Astrocyte (in vitro differentiated cells and primary cell): ENCODE measurements at places on chromosomes 4 and X. TPM values are rescaled to one million over a fixed set of nuclear protein-coding genes. Genes with fewer than 3 reads are reported as not detected.
A peak's percentile ranks its signal among the peaks of the same experiment; 100 is the strongest.

Gene PRIMPOL
- 6.5 and 7.8 TPM in 2 replicates for total RNA-seq

DNA sequence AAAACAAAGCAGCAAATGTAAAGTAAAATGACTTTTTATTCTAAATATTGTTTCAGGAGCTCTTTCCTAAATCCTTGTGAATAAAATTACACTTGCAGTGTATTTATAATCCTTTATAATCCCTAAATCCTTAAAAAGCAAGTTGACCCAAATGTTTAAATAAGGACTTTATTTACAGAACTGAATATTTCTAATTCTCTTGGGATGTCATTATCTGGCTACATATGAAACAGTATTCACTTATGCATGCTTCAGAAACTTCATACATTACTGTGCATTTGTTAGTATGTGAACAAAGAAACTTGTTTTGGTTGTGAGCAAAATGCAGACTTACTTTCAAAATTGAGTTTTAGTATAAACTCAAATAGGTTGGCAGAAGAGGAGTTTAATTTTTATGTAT lies 49.2 kb downstream of the PTTG2 start:
- H3K36me3 ChIP-seq = no peaks in the 10 kb centered on the region
- H3K4me1 ChIP-seq = peaks cover 22% of the 10 kb centered on the region
- no peak for DNase-seq
- H3K27ac ChIP-seq = no peak overlapping the region
- no peaks in the 10 kb centered on the region for H3K27me3 ChIP-seq

Gene SNX25
- total RNA-seq = 29.2 and 29.5 TPM in 2 replicates

DNA sequence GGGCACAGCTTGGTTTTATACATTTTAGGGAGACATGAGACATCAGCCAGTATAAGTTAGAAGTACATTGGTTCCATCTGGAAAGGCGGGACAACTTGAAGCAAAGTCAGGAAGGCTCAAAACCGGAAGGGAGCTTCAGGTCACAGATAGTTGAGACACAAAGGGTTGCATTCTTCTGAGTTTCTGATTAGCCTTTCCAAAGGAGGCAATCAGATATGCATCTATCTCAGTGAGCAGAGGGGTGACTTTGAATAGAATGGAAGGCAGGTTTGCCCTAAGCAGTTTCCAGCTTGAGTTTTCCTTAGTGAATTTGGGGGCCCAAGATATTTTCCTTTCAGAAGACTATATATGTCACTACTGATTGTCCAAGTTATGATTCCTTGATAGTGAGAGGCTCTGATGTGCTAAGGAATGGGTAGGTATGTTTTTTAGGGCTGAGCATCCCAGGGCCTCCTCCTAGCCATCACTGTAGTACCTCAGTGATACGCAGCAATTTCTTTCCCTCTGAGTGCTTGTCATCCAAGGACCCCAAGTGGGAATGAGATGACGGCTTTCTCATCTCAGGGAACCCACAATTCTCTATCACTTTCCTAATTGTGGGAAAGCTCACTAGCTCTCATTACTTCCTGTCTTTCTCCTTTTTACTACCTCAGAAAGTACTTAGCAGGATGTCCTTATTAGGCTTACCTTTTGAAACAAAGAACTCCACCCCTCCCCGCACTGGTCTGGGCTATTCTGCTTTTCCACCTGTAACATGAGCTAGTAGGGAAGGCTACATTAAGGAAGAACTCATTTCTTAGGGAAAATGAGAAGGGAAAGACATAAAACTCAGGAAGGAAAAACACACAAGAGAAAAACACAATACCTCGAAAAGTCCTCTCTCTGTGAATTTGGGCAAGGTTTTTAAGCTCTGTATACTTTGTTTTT lies 632.7 kb downstream of the RAPGEF2 start:
- no peak for DNase-seq
- no peaks in the 10 kb centered on the region for H3K4me1 ChIP-seq
- H3K27me3 ChIP-seq = no peaks in the 10 kb centered on the region
- no peaks in the 10 kb centered on the region for H3K36me3 ChIP-seq
- H3K4me3 ChIP-seq = no peak overlapping the region
- H3K27ac ChIP-seq = no peak overlapping the region

GRCh38 chr4:26048378-26048882 lies 134.4 kb downstream of the SMIM20 start:
- H3K27ac ChIP-seq = peak overlapping the region; percentile 67
- peak overlapping the region; percentile 21 for H3K4me3 ChIP-seq
- no peaks in the 10 kb centered on the region for H3K27me3 ChIP-seq
- H3K4me1 ChIP-seq = peaks cover 16% of the 10 kb centered on the region
- DNase-seq = peak; percentile 88
- H3K36me3 ChIP-seq = no peaks in the 10 kb centered on the region

DNA sequence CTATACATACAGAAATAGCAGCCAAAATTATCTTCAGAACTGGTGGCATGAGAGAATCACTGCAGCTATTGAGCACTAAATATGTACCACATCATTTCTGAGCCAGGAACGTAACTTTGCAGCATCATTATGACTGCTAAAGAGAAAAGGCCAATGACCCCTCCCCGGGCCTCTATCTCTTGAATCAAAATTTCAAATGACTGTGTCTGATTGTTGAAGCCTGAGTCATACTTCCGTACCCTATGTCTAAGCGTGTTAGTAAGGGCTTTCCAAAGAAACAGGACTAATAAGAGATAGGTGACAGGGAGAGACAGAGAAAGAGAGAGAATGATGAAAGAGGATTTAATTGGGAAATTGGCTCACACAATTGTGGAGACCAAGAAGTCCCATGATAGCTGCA lies 445.5 kb upstream of the SPANXN1 start:
- DNase-seq = no peak
- no peaks in the 10 kb centered on the region for H3K27me3 ChIP-seq
- no peaks in the 10 kb centered on the region for H3K36me3 ChIP-seq
- H3K27ac ChIP-seq = no peak overlapping the region

Gene PPAT
- 42.2 and 47.1 TPM in 2 replicates for total RNA-seq

GRCh38 chr4:14631806-14632440 lies 370.4 kb upstream of the CPEB2 start:
- no peak overlapping the region for H3K27ac ChIP-seq
- H3K27me3 ChIP-seq = no peaks in the 10 kb centered on the region
- no peak for DNase-seq
- no peak overlapping the region for H3K4me3 ChIP-seq
- no peaks in the 10 kb centered on the region for H3K36me3 ChIP-seq

- H3K36me3 ChIP-seq = no peaks in the 10 kb centered on the region
- DNase-seq = peak; percentile 26
- no peaks in the 10 kb centered on the region for H3K4me1 ChIP-seq
- no peaks in the 10 kb centered on the region for H3K27me3 ChIP-seq
- H3K4me3 ChIP-seq = no peak overlapping the region
- H3K27ac ChIP-seq = no peak overlapping the region
These were observed 185.7 kb downstream of the AMELX start for GRCh38 chrX:11478911-11479310.

Gene LEF1
- 16.6 and 23.6 TPM in 2 replicates for total RNA-seq

- H3K27ac ChIP-seq = no peak overlapping the region
- no peaks in the 10 kb centered on the region for H3K36me3 ChIP-seq
- no peaks in the 10 kb centered on the region for H3K27me3 ChIP-seq
- peaks cover 9% of the 10 kb centered on the region for H3K4me1 ChIP-seq
These were observed 168.3 kb downstream of the SPRY1 start for GRCh38 chr4:123564758-123565346.

Gene C4orf50
- total RNA-seq = 0.16 and 0.17 TPM in 2 replicates

- H3K27ac ChIP-seq = no peak overlapping the region
- H3K4me1 ChIP-seq = no peaks in the 10 kb centered on the region
- no peaks in the 10 kb centered on the region for H3K27me3 ChIP-seq
These were observed 28.2 kb upstream of the IGSF1 start for GRCh38 chrX:131317326-131317725.

- H3K27ac ChIP-seq = peak overlapping the region; percentile 73
- no peaks in the 10 kb centered on the region for H3K27me3 ChIP-seq
- H3K36me3 ChIP-seq = no peaks in the 10 kb centered on the region
These were observed 2.6 kb downstream of the GIMD1 start for GRCh38 chr4:106366026-106366425.

GRCh38 chr4:25786497-25787065 lies 76.2 kb downstream of the SEL1L3 start:
- H3K4me1 ChIP-seq = no peaks in the 10 kb centered on the region
- H3K4me3 ChIP-seq = no peak overlapping the region
- no peak overlapping the region for H3K27ac ChIP-seq
- no peaks in the 10 kb centered on the region for H3K36me3 ChIP-seq

GRCh38 chrX:69357317-69357716 lies 146.8 kb upstream of the NALF2 start:
- H3K4me1 ChIP-seq = no peaks in the 10 kb centered on the region
- H3K36me3 ChIP-seq = no peaks in the 10 kb centered on the region
- no peak for DNase-seq
- H3K27ac ChIP-seq = no peak overlapping the region

DNA sequence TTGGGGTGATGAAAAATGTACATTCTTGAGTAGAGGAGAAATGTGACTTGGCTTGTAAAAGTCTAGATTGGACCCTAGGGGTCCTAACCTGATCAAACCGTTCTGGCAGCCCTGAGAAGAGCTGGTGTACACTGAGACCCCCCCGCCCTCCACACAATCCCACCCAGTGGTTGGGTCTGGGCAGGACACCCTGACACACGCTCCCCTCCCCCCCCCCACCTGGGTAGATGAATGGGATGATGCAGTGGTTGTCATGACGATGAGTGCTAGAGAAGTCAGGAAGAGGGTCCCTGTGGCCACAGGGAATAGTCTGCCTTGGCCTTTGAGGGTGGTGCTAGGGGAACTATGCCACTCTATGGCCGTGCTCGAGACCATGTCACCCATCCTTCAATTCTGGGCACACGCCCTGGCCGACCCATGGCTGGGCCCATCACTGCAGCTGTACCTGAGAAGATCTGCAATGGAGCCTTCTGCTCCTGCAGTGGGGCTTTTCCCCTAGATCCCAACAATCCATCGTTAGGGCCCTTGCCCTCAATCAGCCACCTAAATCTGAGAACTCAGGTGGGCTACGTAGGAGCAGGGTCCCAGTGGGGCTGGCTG lies 4.4 kb downstream of the CDK16 start:
- peaks cover 8% of the 10 kb centered on the region for H3K36me3 ChIP-seq
- H3K27me3 ChIP-seq = no peaks in the 10 kb centered on the region
- no peak overlapping the region for H3K4me3 ChIP-seq
- DNase-seq = no peak

DNA sequence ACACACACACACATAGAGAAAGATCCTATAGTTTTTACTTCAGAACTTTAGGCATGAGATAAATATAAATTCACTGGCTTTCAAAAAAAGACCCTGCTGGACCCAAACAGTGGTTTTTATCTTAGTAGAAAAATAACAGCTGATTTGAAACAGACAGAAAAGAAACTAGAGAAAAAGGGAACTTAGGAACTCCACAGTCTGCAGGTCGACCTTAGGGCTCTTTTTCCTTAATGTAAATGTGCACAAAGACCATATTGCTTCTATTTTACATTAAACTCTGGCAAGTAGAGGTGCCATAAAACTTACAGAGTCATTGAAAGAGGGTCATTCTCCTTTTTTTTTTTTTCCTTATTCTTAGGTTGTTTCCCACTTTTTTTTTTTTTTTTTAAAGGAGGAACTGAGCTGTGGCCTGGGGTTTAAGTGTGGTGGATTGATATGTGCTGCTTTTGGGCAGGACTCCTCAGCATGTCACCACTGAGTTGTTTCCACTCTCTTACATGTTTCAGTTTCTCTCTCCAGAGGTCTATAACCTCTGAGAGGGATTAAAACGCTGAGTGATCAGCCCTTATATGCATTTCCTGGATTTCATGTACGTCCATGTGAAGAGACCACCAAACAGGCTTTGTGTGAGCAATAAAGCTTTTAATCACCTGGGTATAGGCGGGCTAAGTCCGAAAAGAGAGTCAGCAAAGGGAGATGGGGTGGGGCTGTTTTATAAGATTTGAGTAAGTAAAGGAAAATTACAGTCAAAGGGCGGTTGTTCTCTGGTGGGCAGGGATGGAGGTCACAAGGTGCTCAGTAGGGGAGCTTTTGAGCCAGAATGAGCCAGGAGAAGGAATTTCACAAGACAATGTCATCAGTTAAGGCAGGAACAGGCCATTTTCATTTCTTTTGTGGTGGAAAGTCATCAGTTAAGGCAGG lies 70.8 kb upstream of the PACRGL start:
- no peak overlapping the region for H3K27ac ChIP-seq
- H3K27me3 ChIP-seq = no peaks in the 10 kb centered on the region
- no peaks in the 10 kb centered on the region for H3K4me1 ChIP-seq
- no peak overlapping the region for H3K4me3 ChIP-seq
- DNase-seq = no peak

GRCh38 chr4:16992566-16993225 lies 94.3 kb upstream of the LDB2 start:
- H3K27ac ChIP-seq = no peak overlapping the region
- H3K4me1 ChIP-seq = no peaks in the 10 kb centered on the region
- no peaks in the 10 kb centered on the region for H3K27me3 ChIP-seq
- DNase-seq = no peak
